ENCODE measurements at places on chromosomes 5 and 9.

DNA sequence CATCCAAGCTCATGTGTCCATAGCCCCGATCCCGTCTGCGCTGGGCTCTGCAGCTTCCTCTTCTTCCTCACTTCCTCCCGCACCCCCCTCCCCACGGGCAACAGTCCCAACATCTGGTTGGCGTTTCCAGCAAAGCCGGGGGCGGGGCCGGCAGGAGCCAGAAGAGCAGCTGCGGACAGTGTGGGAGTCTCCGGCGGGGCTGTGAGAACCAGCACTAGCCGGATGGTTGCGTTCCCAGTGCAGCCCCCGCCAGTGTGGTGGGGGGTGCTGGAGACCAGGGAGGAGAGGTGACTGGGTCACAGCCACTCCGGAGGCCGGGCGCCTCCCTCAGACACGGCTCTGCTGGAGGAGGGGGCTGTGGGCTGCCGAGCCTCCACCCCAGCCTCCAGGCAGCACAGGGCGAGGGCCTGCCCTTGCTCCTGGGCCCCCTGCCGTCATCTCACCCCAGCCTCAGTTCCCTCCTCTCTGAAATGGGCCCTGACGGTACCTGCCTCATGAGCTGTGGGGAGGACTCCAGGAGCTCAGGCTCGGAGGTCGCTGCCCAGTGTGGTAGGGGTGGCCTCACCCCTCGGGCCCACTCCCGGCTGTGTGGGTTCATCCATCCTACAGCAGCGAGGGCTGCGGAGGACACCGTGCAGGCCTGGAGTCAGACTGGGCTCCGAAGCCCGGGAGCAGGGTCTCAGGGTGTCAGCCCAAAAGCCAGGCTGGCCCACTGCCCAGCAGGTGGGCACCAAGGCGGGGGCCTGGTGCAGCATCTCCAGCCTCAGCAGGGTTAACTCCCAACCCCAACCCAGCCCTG lies 41.5 kb upstream of the NOTCH1 start:
- DNase-seq = peak; percentile 69

DNA sequence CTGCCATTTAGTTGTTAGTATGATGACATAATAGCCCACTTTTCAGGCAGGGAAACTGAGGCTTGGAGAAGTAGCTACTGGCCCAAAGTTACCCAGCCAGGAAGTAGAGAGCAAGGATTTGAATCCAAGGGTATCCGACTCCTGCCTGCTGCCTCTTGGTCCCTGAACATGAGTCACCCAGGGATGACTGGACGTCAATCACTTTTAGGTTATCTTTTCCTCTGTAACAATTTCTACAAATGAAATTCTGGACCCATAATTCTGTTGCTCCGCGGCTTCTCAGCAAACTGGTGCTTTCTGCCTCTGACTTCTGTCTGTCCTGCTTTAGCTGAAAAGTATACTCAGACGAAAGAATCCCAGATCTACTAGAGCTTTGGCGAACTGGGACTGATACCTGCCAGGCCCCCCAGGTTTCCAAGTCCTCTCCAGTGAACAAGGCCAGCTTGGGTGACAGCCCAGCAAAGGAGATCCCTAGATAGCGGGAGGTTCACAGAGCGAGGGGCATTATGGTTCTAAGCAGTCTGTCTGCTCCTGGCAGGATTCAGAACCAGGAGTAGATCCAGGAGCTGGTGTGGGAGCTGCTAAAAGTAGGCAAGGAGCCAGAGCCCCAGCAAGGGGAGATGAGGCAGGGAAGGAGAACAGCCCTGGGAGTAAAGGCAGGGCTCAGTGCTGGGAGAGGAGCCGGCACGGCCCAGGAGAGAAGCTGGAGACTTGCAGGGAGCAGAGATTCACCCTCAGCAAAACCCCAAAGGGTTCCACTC lies 20.6 kb downstream of the OLFML2A start:
- DNase-seq = peak; percentile 26

- DNase-seq = no peak
These were observed 1134.3 kb upstream of the C9orf72 start for GRCh38 chr9:28707616-28708015.

DNA sequence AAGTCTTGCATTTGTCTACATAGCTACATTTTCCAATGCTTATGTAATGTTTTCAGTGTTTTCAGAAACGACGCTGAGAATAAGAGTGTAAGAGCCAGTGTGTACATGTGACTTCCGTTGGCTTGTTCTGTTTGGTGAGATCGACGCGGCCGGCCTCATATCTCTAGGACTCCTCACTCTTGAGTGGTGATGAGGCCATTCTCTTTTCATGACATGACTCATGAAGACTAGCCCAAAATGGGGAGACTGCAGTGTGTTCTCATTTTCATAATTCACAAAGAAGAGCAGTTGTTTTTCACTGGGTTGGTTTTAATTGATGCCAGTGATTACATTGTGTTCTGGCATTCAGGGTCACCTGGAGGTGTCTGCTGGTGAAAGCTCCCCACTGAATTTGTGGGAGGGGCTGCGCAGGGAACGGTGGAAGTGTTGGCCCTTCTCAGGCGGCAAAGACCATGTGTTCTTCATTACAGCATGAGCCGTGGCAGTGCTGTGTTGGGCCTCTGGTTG lies 131.5 kb upstream of the OTULINL start:
- DNase-seq = peak; percentile 86

DNA sequence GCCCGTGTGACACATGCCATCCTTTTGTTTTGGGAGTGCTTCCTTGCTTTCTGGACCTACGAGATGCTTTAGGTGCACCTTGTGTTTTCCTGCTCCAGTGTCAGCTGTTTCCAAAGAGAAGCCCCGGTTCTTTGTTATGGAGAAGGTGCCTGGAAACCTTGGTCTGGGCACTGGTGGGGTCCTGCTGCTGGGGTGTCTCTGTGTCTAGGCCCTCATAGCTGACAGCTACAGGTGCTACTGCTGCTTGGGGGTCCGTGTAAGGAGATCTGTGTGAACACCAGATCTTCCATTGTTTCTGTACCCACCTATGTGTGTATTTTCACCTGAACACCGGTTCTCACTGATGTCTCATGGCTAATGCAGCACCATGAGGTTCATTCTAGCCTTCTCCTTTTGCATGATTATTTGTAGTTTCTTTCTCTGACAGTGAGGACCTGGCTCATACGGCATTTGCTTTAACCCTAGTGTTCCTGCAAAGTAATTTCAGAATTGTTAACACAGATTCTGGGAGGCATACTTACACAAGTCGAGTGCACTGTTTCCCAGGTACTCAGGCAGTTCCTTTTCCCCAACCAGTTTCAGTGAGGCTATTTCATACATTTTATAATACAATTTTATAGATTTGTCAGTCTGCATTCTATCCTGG lies 13.2 kb upstream of the FAM120AOS start:
- no peak for DNase-seq

- DNase-seq = no peak
These were observed 89.7 kb upstream of the RASGRF2 start for GRCh38 chr5:80870442-80870841.

DNA sequence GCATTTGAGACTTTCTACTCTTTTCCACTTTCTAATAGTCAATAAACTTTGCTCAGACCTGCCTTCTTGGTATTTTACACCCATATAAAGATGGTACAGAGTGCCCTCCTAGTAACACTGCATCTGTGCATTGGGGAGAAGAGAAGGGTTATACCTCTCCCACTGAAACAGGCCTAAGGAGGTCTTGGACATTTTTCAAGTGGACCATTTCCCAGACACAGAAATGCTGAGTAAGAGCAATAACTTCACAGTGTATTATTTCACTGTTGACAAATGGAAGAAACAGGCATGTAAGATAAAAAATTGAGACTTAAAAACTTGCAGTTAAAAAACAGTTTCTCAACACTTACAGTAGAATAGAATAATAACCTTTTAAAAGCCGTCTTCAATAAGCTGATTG lies 1224.0 kb upstream of the CDH18 start:
- DNase-seq = no peak

- no peak for DNase-seq
These were observed 197.9 kb downstream of the EPB41L4A start for GRCh38 chr5:112221128-112221527.

GRCh38 chr5:64659289-64659688 lies 31.0 kb upstream of the SHISAL2B start:
- peak; percentile 4 for DNase-seq

- DNase-seq = no peak
These were observed 44.3 kb upstream of the VPS13A start for GRCh38 chr9:77133011-77133410.

DNA sequence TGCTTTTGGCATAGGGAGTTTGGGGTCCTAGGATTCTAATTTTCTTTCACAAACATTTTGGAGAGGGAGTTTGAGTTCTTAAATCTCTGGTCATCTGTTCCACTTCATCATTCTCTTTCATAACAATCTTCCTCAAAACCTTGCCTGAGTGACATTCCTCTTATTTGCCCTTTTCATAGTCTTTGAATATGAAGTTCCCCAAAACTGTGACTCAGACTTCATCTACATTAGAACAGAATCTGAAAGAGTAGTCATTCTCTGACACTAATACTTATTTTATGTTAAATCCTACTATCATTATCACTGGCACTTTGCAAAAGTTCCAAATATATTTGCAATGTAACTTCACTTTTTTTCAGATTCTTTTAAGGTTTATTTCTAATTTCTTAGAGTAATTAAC lies 163.8 kb downstream of the CDH10 start:
- no peak for DNase-seq

All from fibroblast of mammary gland (primary cell).